ENCODE measurements at places on chromosomes 6 and 20. TPM values are rescaled to one million over a fixed set of nuclear protein-coding genes. Genes with fewer than 3 reads are reported as not detected.

Gene TDRD6
- not detected for total RNA-seq

Gene EIF6
- total RNA-seq = 121 TPM

Gene LST1
- 109 TPM for total RNA-seq

Gene CLDN20
- not detected for total RNA-seq

Gene PPIL6
- total RNA-seq = 0.21 TPM

Gene ISM1
- total RNA-seq = 0.12 TPM

Gene SALL4
- total RNA-seq = 0.37 TPM

Gene HLA-DQB2
- 4.2 TPM for total RNA-seq

GRCh38 chr20:49395183-49395582 lies 87.3 kb downstream of the KCNB1 start:
- peaks cover 23% of the 10 kb centered on the region for H3K27me3 ChIP-seq
- no peak overlapping the region for H3K4me3 ChIP-seq
- no peaks in the 10 kb centered on the region for H3K36me3 ChIP-seq
- DNase-seq = no peak

GRCh38 chr20:33653900-33654596 lies 8.1 kb upstream of the C20orf144 start:
- H3K4me3 ChIP-seq = no peak overlapping the region
- peaks cover 29% of the 10 kb centered on the region for H3K4me1 ChIP-seq
- H3K36me3 ChIP-seq = no peaks in the 10 kb centered on the region

GRCh38 chr6:146594495-146594894 lies 4.3 kb upstream of the ADGB start:
- H3K27ac ChIP-seq = no peak overlapping the region
- no peaks in the 10 kb centered on the region for H3K27me3 ChIP-seq
- no peaks in the 10 kb centered on the region for H3K36me3 ChIP-seq
- DNase-seq = no peak

DNA sequence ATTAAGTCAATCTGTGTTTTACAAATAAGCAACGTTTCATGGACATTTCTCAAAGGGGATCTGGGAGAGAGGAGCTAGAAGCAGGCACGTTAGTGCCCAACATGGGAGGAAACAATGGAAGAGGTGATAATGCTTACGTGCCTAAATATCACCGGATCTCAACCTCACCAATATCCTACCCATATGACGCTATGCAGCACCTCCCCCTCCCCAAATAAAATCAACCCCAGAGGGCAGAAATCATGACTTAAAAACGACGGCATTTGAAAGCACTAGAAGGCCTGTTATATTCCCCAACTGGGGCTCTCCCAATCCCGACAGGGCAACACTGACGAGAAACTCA lies 425 bp downstream of the HBS1L start:
- DNase-seq = peak; percentile 43
- H3K27ac ChIP-seq = peak overlapping the region; percentile 92
- H3K27me3 ChIP-seq = no peaks in the 10 kb centered on the region
- H3K36me3 ChIP-seq = peaks cover 22% of the 10 kb centered on the region

- H3K36me3 ChIP-seq = no peaks in the 10 kb centered on the region
- no peaks in the 10 kb centered on the region for H3K27me3 ChIP-seq
- no peak for DNase-seq
- no peaks in the 10 kb centered on the region for H3K4me1 ChIP-seq
- H3K27ac ChIP-seq = no peak overlapping the region
- H3K4me3 ChIP-seq = no peak overlapping the region
These were observed 52.1 kb downstream of the BCKDHB start for GRCh38 chr6:80158478-80158989.

- H3K4me3 ChIP-seq = no peak overlapping the region
- H3K36me3 ChIP-seq = peaks cover 15% of the 10 kb centered on the region
- no peak for DNase-seq
- H3K27me3 ChIP-seq = no peaks in the 10 kb centered on the region
- H3K27ac ChIP-seq = no peak overlapping the region
These were observed 49.2 kb upstream of the MAP7 start for GRCh38 chr6:136599329-136600011.

- peaks cover 38% of the 10 kb centered on the region for H3K27me3 ChIP-seq
- H3K4me3 ChIP-seq = no peak overlapping the region
- peaks cover 5% of the 10 kb centered on the region for H3K4me1 ChIP-seq
- no peak overlapping the region for H3K27ac ChIP-seq
- DNase-seq = no peak
These were observed 55.9 kb upstream of the HDDC2 start for GRCh38 chr6:125357515-125358256.

- no peaks in the 10 kb centered on the region for H3K4me1 ChIP-seq
- H3K36me3 ChIP-seq = no peaks in the 10 kb centered on the region
- no peaks in the 10 kb centered on the region for H3K27me3 ChIP-seq
- DNase-seq = no peak
- H3K4me3 ChIP-seq = no peak overlapping the region
These were observed 114.0 kb upstream of the FOXA2 start for GRCh38 chr20:22698259-22698842.

DNA sequence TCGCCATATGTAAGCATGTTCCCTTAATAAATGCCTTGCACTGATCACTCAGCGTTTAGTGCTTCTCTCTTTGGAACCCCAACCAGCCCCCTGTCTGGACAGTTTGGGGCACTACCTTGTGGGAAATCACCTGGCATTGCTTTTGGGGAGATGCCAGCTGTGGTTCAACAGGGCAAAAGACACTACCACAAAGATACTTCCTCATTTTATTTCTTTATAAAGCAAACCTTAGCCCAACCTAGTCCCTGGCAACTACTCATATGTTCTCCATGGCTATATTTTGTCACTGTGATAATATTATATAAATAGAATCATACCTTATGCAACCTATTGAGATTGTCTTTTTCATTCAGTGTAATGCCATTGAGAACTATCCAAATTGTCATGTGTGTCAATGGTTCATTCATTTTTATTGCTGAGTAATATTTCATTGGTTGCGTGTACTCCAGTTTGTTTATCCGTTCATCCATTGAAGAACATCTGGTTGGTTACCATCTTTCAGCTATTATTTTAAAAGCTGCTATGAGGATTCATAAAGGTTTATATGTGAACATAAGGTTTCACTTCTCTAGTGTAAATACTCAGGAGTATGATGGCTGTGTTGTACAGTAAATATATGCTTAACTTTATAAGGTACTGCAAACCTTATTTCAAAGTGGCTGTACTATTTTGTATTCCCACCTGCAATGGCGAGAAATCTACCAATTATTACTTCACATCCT lies 114.8 kb downstream of the MOXD1 start:
- H3K27ac ChIP-seq = no peak overlapping the region
- no peaks in the 10 kb centered on the region for H3K4me1 ChIP-seq
- no peak overlapping the region for H3K4me3 ChIP-seq

DNA sequence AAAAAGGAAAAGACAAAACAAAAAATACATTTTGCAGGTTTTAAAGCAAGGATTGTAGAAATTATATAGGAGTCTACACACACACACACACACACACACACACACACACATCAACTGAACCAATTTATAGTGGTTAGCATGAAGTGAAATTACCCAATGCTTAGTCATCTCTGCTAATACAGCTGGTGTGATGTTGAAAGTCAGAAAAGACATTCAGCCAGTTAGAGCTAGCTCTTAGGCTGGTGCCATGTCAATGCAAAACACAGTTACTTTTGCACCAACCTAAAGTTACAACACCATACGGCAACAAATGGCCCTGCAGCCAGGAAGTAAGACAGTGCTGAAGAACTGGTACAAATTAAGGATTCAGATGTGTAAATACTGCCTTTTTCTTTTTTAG lies 15.2 kb downstream of the FAM210B start:
- peak overlapping the region; percentile 11 for H3K27ac ChIP-seq
- no peak for DNase-seq
- no peak overlapping the region for H3K4me3 ChIP-seq

DNA sequence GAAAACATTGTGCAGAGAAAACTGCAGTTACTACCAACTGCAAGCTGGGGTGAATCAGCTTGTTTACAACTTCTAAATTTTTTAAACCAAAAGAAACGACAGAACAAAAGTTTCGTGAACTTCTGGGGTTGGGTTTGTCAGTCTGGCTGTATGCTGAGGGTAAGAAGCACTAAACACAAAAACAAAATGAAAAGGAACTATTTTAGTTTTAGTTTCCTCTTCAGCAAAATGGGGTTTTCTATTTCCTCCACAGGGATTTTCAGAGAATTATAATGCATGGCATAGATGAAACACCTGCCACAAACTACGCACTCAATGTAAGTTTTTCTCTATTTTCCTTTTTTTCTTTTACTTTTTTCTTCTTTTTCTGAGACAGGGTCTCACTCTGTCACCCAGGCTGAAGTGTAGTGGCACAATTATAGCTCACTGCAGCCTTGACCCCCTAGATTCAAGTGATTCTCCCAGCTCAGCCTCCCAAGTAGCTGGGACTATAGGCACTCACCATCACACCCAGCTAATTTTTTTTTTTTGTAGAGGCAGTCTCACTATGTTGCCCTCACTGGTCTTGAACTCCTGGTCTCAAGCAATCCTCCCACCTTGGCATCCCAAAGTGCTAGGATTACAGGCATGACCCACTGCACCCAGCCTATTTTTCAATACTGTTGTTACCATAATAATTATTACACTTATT lies 40.6 kb downstream of the CGA start:
- peaks cover 20% of the 10 kb centered on the region for H3K27me3 ChIP-seq
- peaks cover 5% of the 10 kb centered on the region for H3K4me1 ChIP-seq
- no peak for DNase-seq
- no peak overlapping the region for H3K4me3 ChIP-seq
- no peak overlapping the region for H3K27ac ChIP-seq

DNA sequence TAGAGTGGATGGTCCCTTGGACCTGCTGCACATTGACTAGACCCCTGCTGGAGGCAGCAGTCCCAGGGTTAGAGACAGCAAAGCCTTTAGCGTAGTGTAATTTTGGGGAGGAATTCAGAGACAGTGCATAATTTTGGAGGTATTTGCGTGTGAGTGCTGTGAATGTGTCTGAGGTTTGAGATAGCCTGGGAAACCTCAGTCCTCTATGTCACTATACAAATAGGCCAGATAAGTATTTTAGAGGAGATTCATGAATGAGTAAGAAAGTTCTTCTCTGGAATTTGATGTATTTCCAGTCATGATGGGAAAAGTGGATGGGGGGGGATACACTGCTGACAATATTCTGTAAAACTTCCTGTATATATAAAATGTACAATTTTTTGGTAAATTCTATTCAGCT lies 25.8 kb upstream of the MTRF1L start:
- peaks cover 49% of the 10 kb centered on the region for H3K27me3 ChIP-seq
- no peaks in the 10 kb centered on the region for H3K36me3 ChIP-seq
- DNase-seq = no peak
- H3K4me3 ChIP-seq = no peak overlapping the region

DNA sequence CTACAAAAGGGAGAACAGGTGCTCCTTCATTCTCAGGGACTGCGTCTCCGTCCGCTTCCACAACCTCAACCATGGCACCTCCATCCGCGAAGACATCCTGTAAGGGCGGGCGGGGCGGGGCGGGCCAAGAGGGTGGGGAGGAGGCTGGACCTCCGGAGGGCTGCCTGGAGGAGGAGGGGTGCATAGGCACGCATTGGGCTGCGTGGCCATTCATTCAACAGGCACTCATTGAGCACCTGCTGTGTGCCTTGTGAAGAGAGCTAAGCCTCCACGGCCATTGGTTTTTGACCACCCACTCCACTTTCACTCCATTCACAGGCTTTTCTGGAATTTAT lies 435 bp downstream of the ZSWIM3 start:
- H3K27ac ChIP-seq = peak overlapping the region; percentile 99
- DNase-seq = peak; percentile 74
- H3K27me3 ChIP-seq = no peaks in the 10 kb centered on the region
- peaks cover 13% of the 10 kb centered on the region for H3K36me3 ChIP-seq

DNA sequence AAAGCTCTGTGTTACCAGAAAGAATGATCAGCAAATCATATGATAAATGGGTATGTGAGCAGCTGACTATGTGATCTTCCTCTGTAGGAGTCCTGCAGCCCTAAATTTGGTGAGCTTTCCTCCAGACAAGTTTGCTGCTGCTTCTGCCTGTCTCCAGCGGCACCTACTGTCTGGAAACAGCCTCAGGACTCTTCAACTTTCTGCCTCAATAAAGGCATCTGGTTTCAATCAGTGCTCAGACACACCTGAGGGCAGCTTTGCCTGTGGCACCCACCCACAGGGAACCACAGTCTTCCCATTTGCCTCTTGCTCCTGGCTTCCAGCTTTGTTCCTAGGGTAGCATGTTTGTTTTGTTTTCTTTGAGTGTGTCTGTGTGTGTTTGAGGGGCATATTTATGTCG lies 727.9 kb upstream of the MAN1A1 start:
- no peak overlapping the region for H3K27ac ChIP-seq
- DNase-seq = no peak

- DNase-seq = no peak
- no peaks in the 10 kb centered on the region for H3K36me3 ChIP-seq
- H3K27me3 ChIP-seq = peaks cover 36% of the 10 kb centered on the region
- H3K27ac ChIP-seq = no peak overlapping the region
- no peak overlapping the region for H3K4me3 ChIP-seq
- H3K4me1 ChIP-seq = peaks cover 1% of the 10 kb centered on the region
These were observed 37.0 kb upstream of the MAS1 start for GRCh38 chr6:159853754-159854153.

GRCh38 chr20:34978092-34978744 lies 22.6 kb downstream of the MYH7B start:
- no peak overlapping the region for H3K4me3 ChIP-seq
- H3K4me1 ChIP-seq = no peaks in the 10 kb centered on the region
- H3K27ac ChIP-seq = no peak overlapping the region
- H3K36me3 ChIP-seq = no peaks in the 10 kb centered on the region
- no peak for DNase-seq
- peaks cover 5% of the 10 kb centered on the region for H3K27me3 ChIP-seq

GRCh38 chr6:41939848-41940758 lies 1.5 kb downstream of the CCND3 start:
- H3K36me3 ChIP-seq = peaks cover 54% of the 10 kb centered on the region
- peak overlapping the region; percentile 86 for H3K27ac ChIP-seq
- H3K27me3 ChIP-seq = no peaks in the 10 kb centered on the region
- H3K4me3 ChIP-seq = peak overlapping the region; percentile 99
- peaks cover 59% of the 10 kb centered on the region for H3K4me1 ChIP-seq
- peak; percentile 82 for DNase-seq

DNA sequence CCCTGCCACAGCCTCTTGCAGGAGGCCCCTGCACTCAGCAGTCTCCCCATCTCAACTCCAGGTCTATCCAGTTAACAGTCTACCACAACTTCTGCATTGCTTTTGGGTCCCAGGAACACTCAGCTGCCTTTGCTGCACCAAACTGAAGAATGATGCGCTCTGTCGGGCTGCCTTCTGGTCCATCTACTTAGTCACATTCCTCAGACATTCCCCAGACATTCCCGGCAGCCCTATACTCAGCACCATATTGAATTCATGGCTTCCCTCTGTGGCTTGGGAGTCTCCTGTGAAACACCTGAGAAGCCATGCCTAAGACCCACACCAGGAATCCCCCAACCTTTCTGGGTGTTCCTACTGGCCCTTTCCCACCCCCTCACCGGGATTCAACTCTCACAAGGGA lies 99.6 kb upstream of the COL21A1 start:
- peaks cover 2% of the 10 kb centered on the region for H3K27me3 ChIP-seq
- H3K27ac ChIP-seq = no peak overlapping the region
- no peaks in the 10 kb centered on the region for H3K36me3 ChIP-seq
- DNase-seq = no peak
- H3K4me3 ChIP-seq = no peak overlapping the region
- H3K4me1 ChIP-seq = no peaks in the 10 kb centered on the region

GRCh38 chr6:100833972-100834574 lies 47.1 kb downstream of the ASCC3 start:
- H3K4me3 ChIP-seq = no peak overlapping the region
- DNase-seq = no peak
- H3K4me1 ChIP-seq = peaks cover 4% of the 10 kb centered on the region
- H3K27ac ChIP-seq = no peak overlapping the region

All from activated CD8-positive, alpha-beta memory T cell treated with anti-CD3 and anti-CD28 coated beads, Interleukin-2, amount 10 ng/mL, durations not matched to agents 7 days and 5 days (primary cell).